ENCODE measurements at places on chromosomes 5 and 9.
A peak's percentile ranks its signal among the peaks of the same experiment; 100 is the strongest.

- DNase-seq: no peak
- peaks cover 5% of the 10 kb centered on the region for H3K36me3 ChIP-seq
- peaks cover 4% of the 10 kb centered on the region for H3K27me3 ChIP-seq
- H3K4me1 ChIP-seq: peaks cover 6% of the 10 kb centered on the region
- no peak overlapping the region for H3K4me3 ChIP-seq
These were observed 9.3 kb upstream of the WWC1 start for GRCh38 chr5:168282120-168282519.

DNA sequence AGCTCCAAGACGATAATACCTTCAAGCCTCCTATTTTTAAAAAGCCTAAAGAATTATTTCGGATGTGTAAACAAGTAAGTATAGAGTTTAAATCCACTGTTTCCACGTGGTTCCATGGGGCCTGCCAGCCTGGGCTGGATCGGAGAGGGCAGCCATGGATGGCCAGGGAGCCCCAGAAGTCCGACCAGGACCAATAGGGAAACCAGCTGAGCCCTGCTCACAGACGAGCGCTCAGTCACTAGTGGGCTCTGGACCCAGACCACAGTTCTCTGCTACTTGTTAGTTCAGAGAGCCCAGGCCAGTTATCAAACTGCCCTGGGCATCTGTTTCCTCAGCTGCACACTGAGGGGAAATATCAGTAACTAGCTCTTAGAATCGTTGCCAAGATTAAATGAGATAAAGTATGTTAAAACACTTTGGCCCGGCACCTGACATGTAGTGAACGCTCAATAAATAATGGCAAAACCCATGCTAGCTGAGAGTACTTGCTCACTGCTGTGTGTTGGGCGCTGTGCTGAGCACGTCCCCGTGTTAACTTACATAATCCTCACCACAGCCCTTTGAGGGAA lies 124.8 kb downstream of the RGS3 start:
- H3K4me3 ChIP-seq: no peak overlapping the region
- DNase-seq: no peak
- no peaks in the 10 kb centered on the region for H3K4me1 ChIP-seq
- H3K36me3 ChIP-seq: peaks cover 10% of the 10 kb centered on the region

GRCh38 chr9:137550231-137550621 lies at the start of gene PNPLA7:
Gene PNPLA7, minus strand, starts transcription at chr9:137550402. Its CDS starts 205 bp downstream, at chr9:137550197.
- peaks cover 7% of the 10 kb centered on the region for H3K36me3 ChIP-seq
- peak within 1 kb of the TSS; percentile 84 for H3K4me3 ChIP-seq
- H3K27ac ChIP-seq: peak within 1 kb of the TSS; percentile 88

DNA sequence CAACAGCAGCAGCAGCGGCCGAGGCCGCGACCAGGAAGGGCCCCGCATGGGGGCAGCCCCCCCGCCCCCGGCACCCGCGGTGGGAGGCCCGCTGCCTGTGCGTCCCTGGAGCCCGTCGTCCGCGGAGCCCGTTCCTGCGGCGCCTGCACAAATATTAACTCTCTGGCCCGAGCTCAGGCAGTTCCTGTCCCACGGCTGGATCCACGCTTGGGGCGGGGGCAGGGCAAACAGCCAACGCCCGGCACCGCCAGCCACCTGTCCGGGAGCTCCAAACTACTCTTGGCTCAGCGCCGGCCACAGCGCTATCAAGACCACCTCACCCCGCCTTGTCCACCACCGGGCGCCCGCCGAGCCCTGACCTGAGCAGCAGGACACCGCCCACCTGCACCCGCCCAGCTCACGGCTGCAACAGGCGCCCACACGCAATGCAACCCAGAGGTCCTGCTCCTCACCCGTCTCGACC lies at the start of gene LRRC26:
Gene LRRC26 (minus strand): TSS at position 156 of the 463 bp plus-strand sequence. CDS start 108 bp downstream, at position 48.
- H3K27me3 ChIP-seq: peaks cover 86% of the 10 kb centered on the region
- H3K27ac ChIP-seq: no peak within 1 kb of the TSS
- H3K36me3 ChIP-seq: no peaks in the 10 kb centered on the region
- peak within 1 kb of the TSS; percentile 57 for H3K4me3 ChIP-seq

GRCh38 chr5:128084228-128085167 lies 932 bp downstream of the SLC12A2 start:
- DNase-seq: peak; percentile 55
- no peaks in the 10 kb centered on the region for H3K27me3 ChIP-seq
- H3K27ac ChIP-seq: peak overlapping the region; percentile 76
- H3K36me3 ChIP-seq: no peaks in the 10 kb centered on the region

DNA sequence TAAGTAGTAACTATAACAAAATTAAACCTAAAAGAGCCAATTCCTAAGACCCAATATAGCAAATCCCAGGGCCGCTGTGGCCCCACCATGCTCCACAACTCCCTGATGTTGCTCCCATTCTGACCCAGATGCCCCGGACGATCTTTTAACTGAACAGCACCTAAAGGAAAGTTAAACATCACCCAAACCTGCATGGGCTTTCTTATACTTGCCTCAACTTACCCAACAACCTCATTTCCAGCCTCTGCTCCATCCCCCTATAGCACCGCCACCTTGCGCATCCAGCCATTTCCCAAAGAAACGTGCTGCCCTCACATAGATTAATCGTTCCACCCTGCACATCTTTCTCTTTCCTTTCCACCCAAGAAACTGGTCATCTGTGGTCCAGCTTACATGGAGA lies 54.6 kb downstream of the ZNF354C start:
- H3K4me1 ChIP-seq: no peaks in the 10 kb centered on the region
- DNase-seq: no peak
- H3K27me3 ChIP-seq: no peaks in the 10 kb centered on the region
- H3K4me3 ChIP-seq: no peak overlapping the region

GRCh38 chr5:78811866-78812265 lies 163.3 kb upstream of the LHFPL2 start:
- H3K4me3 ChIP-seq: no peak overlapping the region
- H3K27ac ChIP-seq: peak overlapping the region; percentile 39

- peak overlapping the region; percentile 2 for H3K27ac ChIP-seq
- H3K27me3 ChIP-seq: no peaks in the 10 kb centered on the region
- peaks cover 26% of the 10 kb centered on the region for H3K4me1 ChIP-seq
- H3K4me3 ChIP-seq: peak overlapping the region; percentile 12
- H3K36me3 ChIP-seq: peaks cover 3% of the 10 kb centered on the region
- DNase-seq: no peak
These were observed 124.4 kb upstream of the MSX2 start for GRCh38 chr5:174599992-174600391.

GRCh38 chr9:89455356-89455824 lies 42.5 kb downstream of the SEMA4D start:
- H3K4me1 ChIP-seq: no peaks in the 10 kb centered on the region
- no peak for DNase-seq
- no peaks in the 10 kb centered on the region for H3K27me3 ChIP-seq
- H3K27ac ChIP-seq: no peak overlapping the region

GRCh38 chr5:43702815-43703214 lies 99.8 kb downstream of the NNT start:
- no peaks in the 10 kb centered on the region for H3K4me1 ChIP-seq
- H3K27me3 ChIP-seq: no peaks in the 10 kb centered on the region
- DNase-seq: no peak
- H3K27ac ChIP-seq: no peak overlapping the region

DNA sequence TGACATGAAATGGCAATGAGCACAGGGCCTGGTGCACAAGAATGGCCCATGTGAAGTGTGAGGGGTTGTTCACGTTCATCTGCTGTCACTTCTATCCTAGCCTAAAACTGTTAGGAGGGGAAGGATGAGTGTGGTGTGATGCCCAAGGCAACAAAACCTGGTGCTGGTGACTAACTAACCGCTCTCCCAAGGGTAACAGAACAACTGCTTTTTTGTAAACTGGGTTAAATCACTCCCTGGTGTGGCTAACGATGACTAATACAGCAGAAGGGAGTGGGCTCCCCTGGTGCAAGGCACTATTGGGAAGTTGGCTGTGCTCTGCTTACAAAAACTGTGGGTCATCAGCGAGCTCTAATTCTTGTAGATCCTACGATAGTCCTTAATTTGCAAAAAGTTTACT lies 103.2 kb upstream of the VCAN start:
- peaks cover 23% of the 10 kb centered on the region for H3K4me1 ChIP-seq
- H3K27ac ChIP-seq: no peak overlapping the region
- no peaks in the 10 kb centered on the region for H3K27me3 ChIP-seq
- no peaks in the 10 kb centered on the region for H3K36me3 ChIP-seq
- no peak for DNase-seq
- H3K4me3 ChIP-seq: no peak overlapping the region

- peaks cover 25% of the 10 kb centered on the region for H3K36me3 ChIP-seq
- H3K27me3 ChIP-seq: no peaks in the 10 kb centered on the region
- no peak overlapping the region for H3K27ac ChIP-seq
- peaks cover 32% of the 10 kb centered on the region for H3K4me1 ChIP-seq
- no peak for DNase-seq
These were observed 52.0 kb upstream of the SNCAIP start for GRCh38 chr5:122259995-122260394.

DNA sequence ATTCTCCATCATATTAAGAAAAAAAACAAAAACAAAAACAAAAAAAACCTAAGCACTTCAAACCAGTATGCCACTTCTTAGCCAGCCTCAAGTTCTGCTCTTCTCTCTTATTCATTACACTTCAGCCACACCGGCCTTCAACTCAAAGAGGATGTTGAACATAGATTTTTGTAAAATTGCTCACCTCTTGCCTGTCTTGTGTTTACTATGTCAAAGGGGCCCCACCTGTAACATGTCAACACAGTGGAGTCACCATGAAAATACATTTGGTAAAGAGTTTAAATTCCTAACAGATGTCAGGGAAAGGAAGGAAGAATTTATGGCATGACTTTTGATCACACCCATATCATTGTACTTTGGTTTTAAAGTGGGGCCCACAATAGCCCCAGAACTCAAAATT lies 121.1 kb upstream of the GHR start:
- no peak overlapping the region for H3K4me3 ChIP-seq
- H3K27ac ChIP-seq: no peak overlapping the region
- H3K4me1 ChIP-seq: peaks cover 4% of the 10 kb centered on the region
- no peak for DNase-seq

GRCh38 chr5:109744261-109744660 lies 54.5 kb downstream of the MAN2A1 start:
- H3K36me3 ChIP-seq: peaks cover 4% of the 10 kb centered on the region
- no peaks in the 10 kb centered on the region for H3K27me3 ChIP-seq
- no peak for DNase-seq

DNA sequence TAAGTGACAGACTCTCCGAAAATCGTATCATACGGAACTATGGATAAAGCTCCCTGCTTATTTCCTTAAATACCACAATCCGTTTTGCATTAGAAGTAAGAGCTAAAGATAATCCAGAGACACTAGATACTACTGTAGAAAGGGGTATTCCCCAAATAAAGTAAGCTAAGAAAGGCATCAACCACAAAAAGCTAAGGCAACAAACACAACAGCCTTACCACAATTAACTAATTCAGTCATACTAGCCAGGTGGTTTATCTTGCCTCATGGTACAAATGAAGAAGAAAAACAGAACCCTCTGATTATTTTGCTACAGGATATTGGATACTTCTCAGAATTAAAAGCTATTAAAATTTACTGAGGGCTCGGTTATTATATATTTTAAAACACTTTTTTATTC lies 14.1 kb downstream of the ERP44 start:
- DNase-seq: no peak
- no peaks in the 10 kb centered on the region for H3K36me3 ChIP-seq
- H3K4me3 ChIP-seq: no peak overlapping the region
- H3K27ac ChIP-seq: no peak overlapping the region
- H3K27me3 ChIP-seq: no peaks in the 10 kb centered on the region

DNA sequence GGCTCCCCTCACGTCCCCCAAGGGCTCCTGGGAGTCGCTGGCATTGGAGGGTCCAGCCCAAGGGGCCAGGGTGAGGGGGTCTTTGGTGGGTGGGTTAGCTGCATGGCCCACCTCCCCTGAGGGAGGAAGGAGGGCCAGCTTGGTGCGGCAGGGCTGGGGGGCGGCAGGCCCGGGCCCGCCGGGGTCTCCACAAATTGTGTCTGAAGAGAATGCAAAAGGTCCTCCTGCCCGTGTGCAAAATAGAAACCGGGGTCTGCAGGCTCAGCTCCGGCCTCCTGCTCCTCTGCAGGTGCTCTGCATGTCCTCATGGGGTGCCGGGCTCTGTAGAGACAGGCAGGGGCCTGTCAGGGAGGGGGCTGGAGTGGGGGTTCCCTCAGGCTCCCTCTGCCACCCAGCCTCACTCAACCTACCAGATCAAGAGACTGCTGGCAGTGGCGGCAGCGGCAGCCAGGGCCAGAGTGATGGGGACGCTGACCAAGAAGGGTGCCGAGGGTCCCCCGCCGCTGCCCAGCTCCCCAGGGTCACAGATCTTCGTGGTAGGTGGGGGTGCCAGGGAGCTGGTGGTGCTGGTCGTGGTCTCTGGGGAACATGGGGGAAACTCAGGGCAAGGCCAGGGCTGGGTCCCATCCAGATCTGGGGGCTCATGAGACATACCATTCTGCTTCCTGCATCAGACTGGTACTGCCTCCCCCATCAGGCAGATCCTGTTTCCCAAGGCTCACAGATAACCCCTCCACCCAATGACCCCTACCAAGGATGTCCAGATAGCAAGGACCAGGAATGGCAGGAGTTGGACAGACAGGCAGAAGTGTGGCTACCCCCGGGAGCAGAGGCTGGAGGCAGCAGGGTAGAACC lies 29.2 kb upstream of the ENHO start:
- no peak overlapping the region for H3K27ac ChIP-seq
- H3K36me3 ChIP-seq: no peaks in the 10 kb centered on the region
- DNase-seq: no peak
- peaks cover 23% of the 10 kb centered on the region for H3K4me1 ChIP-seq
- no peak overlapping the region for H3K4me3 ChIP-seq

GRCh38 chr5:142913728-142914338 lies 143.7 kb downstream of the ARHGAP26 start:
- H3K4me1 ChIP-seq: peaks cover 11% of the 10 kb centered on the region
- no peaks in the 10 kb centered on the region for H3K27me3 ChIP-seq
- no peak for DNase-seq
- no peak overlapping the region for H3K4me3 ChIP-seq
- peaks cover 12% of the 10 kb centered on the region for H3K36me3 ChIP-seq

DNA sequence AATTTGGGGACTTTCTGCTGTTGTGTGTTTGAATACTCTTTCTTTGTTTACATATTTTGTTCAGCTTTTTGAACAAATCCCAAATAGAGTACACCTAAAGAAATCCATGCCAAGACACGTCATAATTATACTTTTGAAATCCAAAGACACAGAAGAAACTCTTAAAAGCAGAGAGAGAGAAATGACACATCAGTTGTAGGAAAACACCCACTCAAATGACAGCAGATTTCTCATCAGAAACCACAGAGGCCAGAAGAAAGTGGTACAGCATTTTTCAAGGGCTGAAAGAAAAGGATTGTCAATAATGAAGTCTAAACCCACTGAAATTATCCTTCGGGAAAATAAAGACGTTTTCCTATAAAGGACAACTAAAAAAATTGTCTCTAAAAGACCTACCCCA lies 378.6 kb downstream of the GADD45G start:
- peaks cover 2% of the 10 kb centered on the region for H3K4me1 ChIP-seq
- no peak for DNase-seq
- H3K36me3 ChIP-seq: no peaks in the 10 kb centered on the region
- H3K4me3 ChIP-seq: no peak overlapping the region
- H3K27ac ChIP-seq: no peak overlapping the region
- peaks cover 5% of the 10 kb centered on the region for H3K27me3 ChIP-seq

DNA sequence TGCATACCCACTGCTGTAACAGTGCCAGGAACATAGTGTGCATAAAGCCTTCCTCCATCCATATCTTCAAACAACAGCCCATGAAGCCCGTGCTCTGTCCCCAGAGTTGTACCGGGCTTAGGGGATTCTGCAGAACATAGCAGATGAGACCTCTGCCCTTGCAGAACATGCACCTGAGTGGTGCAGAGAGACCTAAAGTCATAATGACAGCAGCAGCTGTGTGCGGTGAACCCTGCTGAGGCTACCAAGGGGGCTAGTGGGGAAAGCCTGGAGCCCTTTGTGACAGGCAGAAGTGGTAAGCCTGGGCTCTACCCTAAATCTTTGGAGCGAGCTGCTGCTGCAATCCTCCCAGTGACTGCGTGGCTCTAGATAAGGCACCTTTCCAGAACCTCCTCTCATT lies 32.2 kb upstream of the BRD3 start:
- H3K4me3 ChIP-seq: no peak overlapping the region
- no peaks in the 10 kb centered on the region for H3K36me3 ChIP-seq
- no peak overlapping the region for H3K27ac ChIP-seq
- H3K4me1 ChIP-seq: no peaks in the 10 kb centered on the region
- DNase-seq: no peak
